Stimulated activated CD8-positive, alpha-beta memory T cell treated with anti-CD3 and anti-CD28 coated beads, Interleukin-12 subunit alpha, Interleukin-12 subunit beta, amount 100 ng/mL, for 1 hour (primary cell): ENCODE measurements at places on chromosomes 7 and 10.

- no peak for DNase-seq
Measured at GRCh38 chr10:89404104-89405047, 10.0 kb upstream of the IFIT5 start.

DNA sequence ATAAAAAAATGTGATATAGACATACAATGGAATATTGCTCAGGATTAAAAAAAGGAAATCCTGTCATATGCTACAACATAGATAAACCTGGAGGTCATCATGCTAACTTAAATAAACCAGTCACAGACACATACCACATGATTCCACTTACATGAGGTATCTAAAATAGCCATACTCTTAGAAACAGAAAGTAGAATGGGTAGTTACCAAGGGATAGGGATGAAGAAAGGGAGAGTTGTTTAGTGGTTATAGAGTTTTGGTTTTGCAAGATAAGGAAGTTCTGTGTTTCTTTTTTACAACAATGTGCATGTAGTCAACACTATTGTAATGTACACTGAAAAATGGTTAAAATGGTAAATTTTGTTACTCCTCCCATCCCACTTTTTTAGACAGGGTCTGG, 30.5 kb downstream of the BICC1 start:
- DNase-seq, result no peak

DNA sequence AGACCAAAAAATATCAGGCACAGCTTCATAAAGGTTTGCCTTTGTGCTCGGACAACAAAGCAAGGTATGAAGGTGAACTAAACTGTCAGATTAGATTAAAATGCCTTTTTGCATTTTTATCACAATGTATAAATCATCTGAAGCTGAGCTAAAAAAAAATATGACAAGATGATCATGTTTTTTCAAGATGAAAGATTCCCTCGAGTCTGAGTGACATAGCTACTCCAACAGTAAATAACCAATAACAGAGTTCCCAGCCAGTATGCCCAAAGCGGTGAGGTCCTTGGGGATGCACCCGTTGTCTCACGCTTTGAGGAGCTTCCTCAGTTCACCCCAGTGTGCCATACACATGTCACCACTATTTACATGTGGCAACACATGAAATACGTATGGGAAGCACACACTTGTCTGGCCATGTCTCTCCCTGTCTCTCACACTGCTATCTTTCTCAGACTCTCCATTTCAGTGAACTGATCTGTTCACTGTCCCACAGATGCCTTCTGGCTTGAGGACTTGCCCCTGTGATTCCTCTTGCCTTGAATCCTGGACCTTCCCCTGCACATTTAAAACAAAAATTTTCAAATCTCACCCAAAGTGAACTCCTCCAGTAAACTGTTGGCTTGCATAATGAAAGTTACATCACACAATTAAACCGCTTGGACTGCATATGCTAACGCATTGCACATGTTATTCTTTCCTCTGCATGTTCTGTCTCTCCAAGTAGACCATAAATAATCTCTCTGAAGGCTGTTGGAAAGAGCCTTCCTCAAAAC, 2.6 kb upstream of the PIK3CG start:
- DNase-seq, result no peak

GRCh38 chr10:1074748-1075308, 18.6 kb downstream of the WDR37 start:
- no peak for DNase-seq

GRCh38 chr7:120550494-120551048, 277.6 kb downstream of the KCND2 start:
- no peak for DNase-seq

DNA sequence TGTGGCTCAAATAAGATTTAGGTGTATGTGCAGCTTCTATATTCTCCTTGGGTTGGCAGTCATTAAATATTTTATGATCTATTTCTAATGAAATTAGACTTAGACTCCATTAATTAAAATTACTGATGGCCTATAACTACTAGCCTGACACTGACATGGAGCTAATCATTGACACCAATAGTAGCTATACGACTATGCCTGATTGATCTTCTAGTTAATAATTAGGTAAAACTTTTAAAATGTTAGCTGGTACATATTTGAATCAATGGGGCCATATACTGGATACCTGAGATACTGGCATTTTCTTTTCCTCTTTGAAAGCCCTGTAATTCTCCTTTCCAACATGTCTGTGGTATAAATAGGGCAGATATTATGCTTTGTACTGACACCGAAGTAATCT, 14.4 kb downstream of the WEE2 start:
- no peak for DNase-seq

DNA sequence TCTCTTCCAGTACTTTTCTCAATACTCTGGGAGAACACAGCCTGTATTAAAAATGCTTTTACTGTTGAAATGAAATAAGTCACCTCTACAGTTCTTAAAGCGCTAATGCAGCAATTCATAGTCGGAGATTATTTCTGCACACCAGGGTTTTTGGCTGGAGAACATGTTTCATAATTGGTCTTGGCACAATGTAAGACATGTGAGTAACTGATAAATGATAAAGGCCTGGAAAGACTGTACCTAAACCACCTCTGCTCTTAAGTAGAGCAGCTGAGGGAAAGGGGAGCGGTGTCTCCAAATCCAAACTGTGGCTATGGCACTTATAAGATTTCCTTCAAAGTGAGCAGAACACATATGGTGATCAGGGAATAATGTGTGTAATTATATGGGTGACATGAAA, 390.3 kb upstream of the MBL2 start:
- DNase-seq, result no peak

- no peak for DNase-seq
Measured at GRCh38 chr7:110974441-110974840, 116.5 kb upstream of the LRRN3 start.

DNA sequence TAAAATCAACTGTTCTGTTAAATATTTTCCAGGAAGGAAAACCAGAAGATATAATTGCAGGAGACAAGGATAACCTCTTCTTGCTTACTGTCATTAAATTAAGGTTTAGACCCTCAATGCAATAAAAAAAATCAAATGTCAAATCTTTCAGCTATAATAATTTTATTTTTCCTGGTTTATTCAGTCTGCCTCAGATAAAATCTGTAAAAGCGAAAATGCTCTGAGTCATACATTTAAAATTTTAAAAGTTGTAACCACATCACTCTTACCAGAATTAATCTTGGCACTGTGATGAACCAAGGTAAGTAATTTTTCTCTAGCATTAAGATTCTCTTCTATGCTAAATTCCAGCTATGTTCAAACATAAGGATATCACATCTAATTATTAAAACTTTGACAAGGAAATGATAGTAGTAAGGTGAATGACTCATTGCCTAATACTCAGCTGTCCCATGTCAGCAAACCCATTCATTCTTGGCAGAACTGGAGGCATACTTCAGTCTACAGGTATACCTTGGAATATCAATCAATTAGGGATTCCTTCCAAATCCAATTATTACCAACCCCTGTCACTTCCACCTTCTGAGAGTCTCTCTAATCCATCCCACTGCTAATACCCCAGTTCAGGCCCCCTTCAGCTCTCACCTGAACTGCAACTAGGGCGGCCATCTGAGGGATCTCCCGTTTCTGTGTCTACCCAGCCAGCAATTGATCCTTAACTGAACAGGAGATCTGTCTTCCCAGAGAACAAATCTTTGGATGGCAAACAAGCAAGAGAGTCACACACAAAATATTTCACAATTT, 434.1 kb downstream of the GRM8 start:
- DNase-seq, result no peak

DNA sequence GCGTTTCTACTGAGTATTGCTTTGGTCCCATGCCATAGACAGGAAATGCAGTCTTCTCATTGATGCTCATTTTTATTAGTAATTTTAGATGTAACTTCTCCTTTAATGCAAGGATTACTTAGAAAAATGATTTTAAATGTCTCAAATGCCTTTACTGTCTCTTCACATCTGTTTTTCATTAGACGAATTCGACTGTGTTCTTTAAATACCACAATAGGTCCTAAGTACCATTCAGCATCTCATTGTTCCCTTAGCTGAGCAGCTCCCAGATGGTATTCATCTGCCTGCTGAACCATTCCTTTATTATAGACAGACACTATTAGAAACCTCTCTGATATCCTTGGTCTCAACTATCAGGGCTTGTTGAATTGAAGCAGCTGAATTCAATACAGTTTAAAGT, 113.6 kb downstream of the LSMEM1 start:
- no peak for DNase-seq

GRCh38 chr7:111639934-111640333, 77.6 kb upstream of the IMMP2L start:
- no peak for DNase-seq

GRCh38 chr10:123274306-123275135, 120.3 kb downstream of the BUB3 start:
- DNase-seq, result no peak

GRCh38 chr10:114311496-114312209, 72.6 kb downstream of the VWA2 start:
- no peak for DNase-seq

- no peak for DNase-seq
Measured at GRCh38 chr10:102004376-102004775, 51.6 kb downstream of the ARMH3 start.

GRCh38 chr10:96288151-96288621, 16.0 kb upstream of the DNTT start:
- no peak for DNase-seq

DNA sequence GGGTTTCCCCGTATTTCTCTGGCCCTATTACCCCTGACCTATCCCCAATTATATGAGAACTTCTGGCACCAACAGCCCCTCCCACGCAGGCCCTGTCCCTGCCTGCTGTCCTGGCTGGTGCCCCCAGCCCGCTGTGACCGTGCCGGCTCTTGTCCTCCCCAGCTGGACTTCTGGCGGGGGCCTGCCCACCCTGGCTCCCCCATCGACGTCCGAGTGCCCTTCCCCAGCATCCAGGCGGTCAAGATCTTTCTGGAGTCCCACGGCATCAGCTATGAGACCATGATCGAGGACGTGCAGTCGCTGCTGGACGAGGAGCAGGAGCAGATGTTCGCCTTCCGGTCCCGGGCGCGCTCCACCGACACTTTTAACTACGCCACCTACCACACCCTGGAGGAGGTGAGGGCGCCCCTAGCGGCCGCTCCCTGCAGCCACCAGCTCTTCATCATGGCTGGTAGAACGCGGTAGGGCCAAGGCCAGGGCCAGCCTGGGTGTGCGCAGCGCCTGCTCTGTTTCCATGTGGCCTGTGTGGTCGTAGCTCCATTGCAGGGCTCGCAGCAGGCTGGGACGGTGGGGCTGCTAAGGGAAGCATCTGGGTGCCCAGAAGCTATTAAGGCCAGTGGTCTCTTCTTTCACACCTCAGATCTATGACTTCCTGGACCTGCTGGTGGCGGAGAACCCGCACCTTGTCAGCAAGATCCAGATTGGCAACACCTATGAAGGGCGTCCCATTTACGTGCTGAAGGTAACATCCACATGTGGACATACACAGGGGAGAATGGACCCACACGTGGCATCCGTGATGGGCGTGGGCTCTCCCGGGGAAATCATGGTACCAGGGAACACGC, 1.4 kb downstream of the CPA1 start:
- no peak for DNase-seq

DNA sequence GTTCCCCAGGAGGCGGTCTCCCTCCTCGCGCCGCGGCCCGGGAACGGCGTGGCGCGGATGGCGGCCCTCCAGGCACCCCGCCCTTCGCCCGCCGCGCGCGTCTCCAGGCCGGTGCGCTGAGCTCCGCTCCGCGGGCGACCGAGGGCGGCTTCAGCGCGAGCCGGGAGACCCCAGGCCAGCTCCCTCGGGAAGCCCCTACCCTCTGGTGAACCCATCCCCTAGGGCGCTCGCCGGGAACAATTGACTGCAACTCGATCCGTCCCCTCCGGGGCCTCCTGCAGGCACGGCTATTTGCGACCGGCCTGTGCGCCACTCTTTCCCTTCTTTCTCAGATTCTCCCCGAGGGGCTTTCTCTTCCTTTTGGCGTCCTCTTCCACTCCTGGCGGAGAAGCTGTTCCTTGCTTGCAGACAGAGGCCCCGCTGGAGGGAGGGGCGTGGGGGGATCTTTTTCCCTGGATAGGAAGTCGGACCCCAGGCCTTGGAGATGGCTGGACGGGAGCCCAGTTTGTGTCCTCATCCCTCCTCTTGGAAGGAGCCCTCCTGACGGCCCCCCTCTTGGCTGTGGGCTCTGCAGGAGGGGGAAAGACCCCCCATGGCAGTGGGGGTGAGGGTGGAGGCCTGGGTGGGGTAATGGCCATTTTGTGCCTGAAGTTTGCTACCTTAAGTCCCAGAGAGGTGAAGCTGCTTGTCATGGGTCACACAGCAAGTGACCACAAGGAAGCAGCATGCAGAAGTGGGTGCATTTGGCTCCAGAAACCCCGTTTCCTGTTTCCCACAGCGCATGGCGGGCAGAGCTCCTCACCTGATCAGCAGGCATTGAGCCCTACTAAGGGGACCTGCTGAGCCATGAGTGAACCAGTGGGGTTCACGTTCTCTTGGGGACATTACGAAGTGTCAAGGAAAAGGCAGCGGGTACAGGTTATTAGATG, 171.2 kb upstream of the TNRC18 start:
- DNase-seq, result no peak

DNA sequence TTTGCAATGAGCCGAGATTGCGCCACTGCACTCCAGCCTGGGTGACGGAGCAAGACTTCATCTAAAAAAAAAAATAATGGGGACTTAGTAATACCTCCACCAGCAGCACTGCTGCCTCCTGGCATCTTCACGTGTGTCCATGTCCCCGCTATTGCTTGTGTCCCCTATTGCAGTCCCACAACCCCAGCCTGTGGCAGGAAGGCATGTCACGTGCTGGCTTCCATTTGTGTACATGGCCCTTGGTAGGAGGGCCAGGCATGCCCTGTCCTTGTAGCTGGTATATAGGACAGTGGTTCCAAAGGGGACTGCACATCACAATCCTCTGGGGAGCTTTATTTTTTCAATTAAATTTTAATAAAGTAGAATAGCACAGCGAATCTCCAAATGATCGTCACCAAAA, 5.7 kb downstream of the ZNF783 start:
- DNase-seq, result no peak

DNA sequence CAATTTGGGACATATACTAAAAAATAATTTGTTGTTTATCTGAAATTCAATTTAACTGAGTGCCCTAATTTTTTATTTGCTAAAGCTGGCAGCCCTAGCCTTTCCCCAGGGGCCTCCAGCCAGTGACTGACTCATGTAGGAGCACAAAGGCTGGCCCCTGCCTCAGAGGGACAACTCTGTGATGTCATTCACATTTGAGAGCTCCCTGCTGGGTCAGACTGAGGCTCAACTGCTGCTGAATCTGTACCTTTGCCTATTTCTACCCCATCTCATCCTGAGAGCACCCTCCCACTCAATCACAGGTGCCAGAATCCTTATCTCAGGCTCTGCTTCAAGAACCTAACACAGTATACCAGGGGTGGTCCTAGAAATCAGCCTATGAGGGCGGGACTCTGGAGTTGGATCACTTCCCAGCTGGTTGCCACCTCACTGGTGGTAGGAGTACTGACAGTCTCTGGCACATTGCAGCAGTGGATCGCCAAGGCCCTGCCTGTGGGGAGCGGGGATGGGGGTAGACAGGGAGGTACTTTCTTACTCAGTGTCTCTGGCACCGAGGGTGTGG, 11.6 kb downstream of the GCK start:
- DNase-seq, result no peak
